Heart right ventricle (tissue), 16 donors: ENCODE measurements at places on chromosomes 6 and 20. TPM values are rescaled to one million over a fixed set of nuclear protein-coding genes. Genes with fewer than 3 reads are reported as not detected.

Gene KCNQ5
- polyA plus RNA-seq, result under 0.01 TPM

Gene CD40
- polyA plus RNA-seq, result 7.9 TPM

Gene SAMD3
- polyA plus RNA-seq, result 0.51 TPM

Gene KDM1B
- 5.7 TPM for polyA plus RNA-seq

Gene PKIB
- not detected for polyA plus RNA-seq

Gene PPP1R16B
- 2.5 TPM for polyA plus RNA-seq

Gene HTR1E
- polyA plus RNA-seq, result not detected

Gene SPTLC3
- 0.45 TPM for polyA plus RNA-seq

Gene FAM83C
- not detected for polyA plus RNA-seq

Gene ACTL10
- 0.59 TPM for polyA plus RNA-seq

Gene PACSIN1
- 5.8 TPM for polyA plus RNA-seq

Gene PLTP
- polyA plus RNA-seq, result 39.2 TPM

Gene DUSP15
- polyA plus RNA-seq, result 0.90 TPM

Gene C6orf15
- polyA plus RNA-seq, result not detected

Gene TDRD6
- 0.10 TPM for polyA plus RNA-seq

Gene SLC44A4
- polyA plus RNA-seq, result 0.03 TPM

Gene IL17A
- polyA plus RNA-seq, result not detected

Gene SAMD5
- 0.30 TPM for polyA plus RNA-seq

Gene LAMA4
- polyA plus RNA-seq, result 92.5 TPM

Gene SLC35D3
- polyA plus RNA-seq, result not detected

Gene BNIP5
- not detected for polyA plus RNA-seq

Gene MEP1A
- not detected for polyA plus RNA-seq

Gene ARFGEF2
- polyA plus RNA-seq, result 24.4 TPM

Gene SLC22A3
- 0.71 TPM for polyA plus RNA-seq

Gene JARID2
- 2.3 TPM for polyA plus RNA-seq

Gene CALHM6
- 2.6 TPM for polyA plus RNA-seq

Gene RPP40
- 3.4 TPM for polyA plus RNA-seq

Gene CGA
- polyA plus RNA-seq, result 1.0 TPM

Gene FHL5
- polyA plus RNA-seq, result 2.0 TPM
